Cortex of kidney (tissue), 1 donor: ENCODE measurements at places on chromosomes 1 and 21.
A peak's percentile ranks its signal among the peaks of the same experiment; 100 is the strongest.

GRCh38 chr1:21899987-21900386 is 37.1 kb downstream of the HSPG2 start:
- DNase-seq = no peak

DNA sequence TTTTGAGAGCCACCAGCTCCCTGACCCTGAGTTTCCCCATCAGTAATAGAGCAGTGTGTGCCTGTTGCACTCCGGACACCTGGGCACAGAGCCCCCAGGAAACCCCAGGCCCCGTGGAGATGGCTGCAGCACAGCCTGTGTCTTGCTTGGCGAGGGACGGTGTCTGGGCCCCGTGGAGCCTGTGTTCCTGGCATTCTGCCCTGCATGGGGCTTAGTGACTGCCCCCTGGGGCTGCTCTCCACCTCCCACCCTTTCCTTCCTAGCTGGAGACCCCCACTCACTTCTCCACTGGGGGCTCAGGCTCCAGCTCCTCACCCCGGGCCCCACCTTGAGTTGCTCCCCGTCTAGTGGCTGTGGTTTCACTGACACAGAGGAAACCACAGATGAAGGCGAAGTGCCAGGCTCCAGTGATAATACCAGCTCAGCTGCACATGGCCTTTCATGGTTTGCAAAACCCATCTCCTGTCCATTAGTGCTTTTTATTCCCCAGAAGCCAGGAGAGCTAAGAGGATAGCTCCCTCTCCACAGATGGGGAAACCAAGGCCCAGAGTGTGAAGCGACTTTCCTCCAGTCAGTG is 39.4 kb downstream of the DMRTB1 start:
- no peak for DNase-seq

GRCh38 chr1:235078480-235079381 is 49.9 kb downstream of the TOMM20 start:
- no peak for DNase-seq

DNA sequence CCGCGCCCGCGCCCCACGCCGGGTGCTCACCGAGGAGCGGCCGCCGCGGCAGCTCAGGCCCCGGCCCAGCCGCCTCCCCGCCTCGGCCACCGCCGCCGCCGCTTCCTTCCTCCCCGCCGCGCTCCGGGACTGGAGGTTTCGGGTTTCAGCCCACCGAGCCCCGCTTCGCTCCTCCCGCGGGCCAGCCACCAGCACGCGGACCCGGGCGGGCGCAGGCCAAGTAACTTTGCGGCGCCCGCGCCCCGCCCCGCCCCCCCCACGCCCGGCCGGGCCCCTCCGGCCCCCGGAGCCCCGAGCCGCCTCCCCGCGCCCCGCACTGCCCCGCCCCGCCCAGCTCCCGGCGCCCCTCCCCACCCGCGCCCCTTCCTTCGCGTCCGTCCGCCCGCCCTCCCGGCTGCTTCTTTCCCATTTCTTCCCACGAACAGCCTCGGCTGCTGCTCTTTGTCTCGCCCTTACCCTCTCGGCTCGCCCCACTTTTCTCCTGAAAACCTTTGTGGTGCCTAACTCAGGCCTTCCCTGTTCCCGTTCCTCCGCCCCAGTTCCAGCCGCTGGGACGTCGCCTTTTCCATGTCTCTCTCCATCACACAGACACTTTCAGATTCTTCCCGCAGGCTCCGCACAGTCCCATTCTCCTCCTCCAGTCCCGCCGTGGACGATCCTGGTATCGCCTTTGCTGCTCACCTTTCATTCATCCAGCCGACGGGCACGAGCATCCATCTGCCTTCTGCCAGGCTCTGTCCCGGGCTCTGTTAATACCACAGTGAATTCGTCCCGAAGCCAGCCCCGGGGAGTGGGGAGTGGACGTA is at the start of gene GPR161:
Gene GPR161 (minus strand): TSS at position 222 of the 806 bp plus-strand sequence. CDS start 32,080 bp downstream, outside the sequence.
- DNase-seq = no peak

GRCh38 chr1:117696561-117696960 is 90.7 kb downstream of the TENT5C start:
- no peak for DNase-seq

GRCh38 chr1:54273092-54273794 is 73.3 kb downstream of the MRPL37 start:
- DNase-seq = peak; percentile 34

DNA sequence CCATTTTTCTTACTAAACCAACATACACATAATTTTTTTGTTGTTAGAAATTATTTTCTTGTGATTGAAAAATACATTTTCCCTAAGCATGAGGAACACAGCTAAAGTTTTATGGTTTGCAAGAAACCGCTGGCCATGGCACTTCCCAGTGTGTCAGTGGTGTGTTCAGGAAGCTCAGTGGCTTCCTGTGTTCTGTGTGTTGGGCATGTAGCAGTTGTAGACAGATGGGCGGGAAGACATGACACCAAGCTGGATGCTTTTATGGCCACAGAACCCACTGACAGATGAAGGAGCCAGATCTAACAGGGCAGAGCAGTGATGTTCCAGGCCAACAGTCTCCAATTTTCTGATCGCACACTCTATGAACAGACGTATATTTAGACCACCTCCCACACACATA is 119.8 kb downstream of the GALNT2 start:
- no peak for DNase-seq

GRCh38 chr1:66557157-66557556 is 23.2 kb downstream of the SGIP1 start:
- DNase-seq = no peak

DNA sequence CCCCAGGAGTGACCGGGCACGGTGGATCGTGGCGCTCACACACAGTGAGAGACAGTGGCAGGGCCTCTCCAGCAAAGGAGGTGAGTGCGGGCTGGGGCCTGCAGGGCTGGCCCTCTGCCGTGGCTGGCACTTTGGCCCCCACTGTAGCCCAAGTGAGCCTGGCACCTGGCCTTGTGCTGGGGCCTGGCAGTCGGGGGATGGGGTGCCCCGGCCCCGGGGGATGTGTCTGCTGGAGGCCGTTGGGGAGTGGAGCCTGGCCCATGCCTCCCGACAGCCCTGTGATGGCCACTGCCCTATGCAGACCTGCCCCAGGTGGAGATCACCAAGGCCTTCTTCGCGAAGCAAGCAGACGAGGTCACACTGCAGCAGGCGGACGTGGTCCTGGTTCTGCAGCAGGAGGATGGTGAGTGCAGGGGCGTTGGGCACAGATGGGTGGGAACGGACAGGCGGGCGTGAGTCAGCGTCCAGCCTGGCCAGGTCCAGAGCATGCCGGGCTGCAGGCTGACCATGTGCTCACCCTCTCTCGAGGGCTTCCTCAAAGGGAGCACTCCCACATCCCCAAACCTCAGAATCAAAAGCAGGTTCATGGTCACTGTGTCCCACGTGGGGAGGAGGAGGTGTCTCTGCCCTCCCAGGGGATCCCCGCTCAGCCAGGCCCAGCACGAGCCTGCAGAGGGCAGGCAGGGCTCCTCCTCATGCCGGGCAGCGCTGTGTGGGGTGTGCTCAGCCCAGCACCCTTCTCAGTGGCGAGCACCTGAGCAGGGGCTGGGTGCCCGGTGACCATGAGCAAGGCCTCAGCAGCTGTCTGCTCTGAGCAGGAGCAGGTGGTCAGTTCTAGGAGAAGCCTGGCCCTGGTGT is 25.3 kb downstream of the ARHGEF16 start:
- DNase-seq = no peak

DNA sequence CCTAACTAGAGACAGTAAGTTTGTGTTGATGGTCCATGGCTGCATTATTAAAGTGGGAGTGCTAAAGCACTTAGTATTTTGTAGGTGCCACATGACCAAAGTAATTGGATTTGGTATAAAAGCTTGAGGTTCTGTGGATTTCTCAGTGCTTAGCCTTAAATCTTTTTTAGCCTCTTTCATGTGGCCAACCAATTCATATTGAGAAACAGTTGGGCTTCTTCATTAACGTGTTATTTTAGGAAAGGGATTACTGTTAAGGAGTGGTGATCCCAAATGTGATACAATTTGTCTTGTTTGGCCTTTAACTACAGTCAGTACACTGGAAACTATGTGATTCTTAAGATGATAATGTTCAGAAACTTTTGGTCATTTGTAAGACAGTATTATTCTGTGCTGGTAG is 25.5 kb downstream of the MAN1A2 start:
- DNase-seq = no peak

DNA sequence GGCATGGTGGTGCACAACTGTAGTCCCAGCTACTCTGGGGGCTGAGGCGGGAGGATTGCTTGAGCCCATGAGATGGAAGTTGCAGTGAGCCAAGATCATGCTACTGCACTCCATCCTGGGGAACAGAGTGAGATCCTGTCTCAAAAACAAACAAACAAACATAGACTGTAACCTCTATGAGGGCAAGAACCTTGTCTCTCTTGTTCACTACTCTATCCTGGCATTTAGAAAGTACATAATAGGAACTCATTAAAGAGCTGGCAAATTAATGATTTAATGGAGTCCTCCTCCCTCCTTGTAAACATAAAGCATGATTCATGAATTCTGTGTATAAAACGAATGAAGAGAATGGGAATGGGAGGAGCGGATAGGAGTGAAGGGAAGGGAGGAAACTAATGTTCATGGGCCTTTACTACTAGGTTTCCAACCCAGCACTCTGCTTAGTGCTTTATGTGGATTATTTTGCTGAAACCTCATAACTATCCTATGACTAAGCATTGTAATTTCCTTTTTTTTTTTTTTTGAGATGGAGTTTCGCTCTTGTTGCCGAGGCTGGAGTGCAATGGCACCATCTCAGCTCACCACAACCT is 8.6 kb downstream of the LMOD1 start:
- DNase-seq = no peak

DNA sequence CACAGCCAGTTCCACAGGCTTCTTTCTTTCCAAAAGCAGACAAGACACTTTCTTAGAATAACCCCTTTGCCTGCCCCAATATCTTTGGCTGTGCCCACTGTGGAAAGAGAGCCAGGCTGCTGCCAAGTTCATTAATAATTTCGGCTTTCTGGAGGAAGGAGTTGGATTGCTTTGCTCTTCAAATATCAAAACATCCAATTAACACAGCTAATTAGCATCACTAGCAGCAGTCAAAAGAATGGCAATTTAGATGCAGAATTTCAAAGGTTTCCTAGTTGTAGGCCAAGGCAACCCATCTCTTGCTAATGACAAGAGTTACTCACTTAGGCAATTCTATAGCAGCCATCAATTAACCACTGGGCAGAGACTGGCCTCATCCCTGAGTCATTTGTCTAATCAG is 91.0 kb upstream of the SPATA6 start:
- DNase-seq = no peak

- DNase-seq = no peak
Observed at GRCh38 chr1:219806020-219806419, 122.3 kb downstream of the SLC30A10 start.

DNA sequence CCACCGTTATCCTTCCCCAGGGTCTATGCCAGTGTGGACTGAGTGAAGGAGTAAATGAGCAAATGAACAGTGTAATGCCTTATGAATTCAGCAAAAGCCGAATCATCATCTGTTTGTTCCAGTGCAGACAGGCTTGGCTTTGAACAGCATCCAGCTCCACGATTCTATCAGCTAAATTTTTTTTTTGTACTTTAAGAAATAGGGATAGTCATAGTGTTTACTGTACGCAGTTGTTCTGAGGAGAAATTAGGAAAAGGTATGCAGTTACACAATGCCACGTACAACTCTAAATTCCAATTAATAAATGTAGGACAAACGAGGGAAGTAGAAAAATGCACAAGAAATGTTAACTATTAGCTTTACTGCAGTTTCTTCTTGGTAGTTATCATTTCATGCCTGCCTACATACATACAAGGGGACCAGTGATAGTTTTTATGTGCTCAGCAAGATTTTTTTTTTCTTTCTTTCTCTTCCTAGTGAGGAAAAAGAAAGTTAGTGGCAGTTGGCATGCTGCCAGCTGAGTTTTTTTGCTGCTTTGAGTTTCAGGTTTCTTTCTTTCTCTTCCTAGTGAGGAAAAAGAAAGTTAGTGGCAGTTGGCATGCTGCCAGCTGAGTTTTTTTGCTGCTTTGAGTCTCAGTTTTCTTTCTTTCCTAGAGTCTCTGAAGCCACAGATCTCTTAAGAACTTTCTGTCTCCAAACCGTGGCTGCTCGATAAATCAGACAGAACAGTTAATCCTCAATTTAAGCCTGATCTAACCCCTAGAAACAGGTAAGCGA is at the start of gene IFI44L:
Gene IFI44L (plus strand): TSS at position 646 of the 777 bp plus-strand sequence. CDS start 7,468 bp downstream, outside the sequence.
- DNase-seq = no peak

- no peak for DNase-seq
Observed at GRCh38 chr1:227378871-227379554, 60.7 kb upstream of the CDC42BPA start.

GRCh38 chr1:97778718-97779117 is 142.1 kb downstream of the DPYD start:
- no peak for DNase-seq

- no peak for DNase-seq
Observed at GRCh38 chr21:45864436-45864835, 117.1 kb upstream of the COL6A1 start.

DNA sequence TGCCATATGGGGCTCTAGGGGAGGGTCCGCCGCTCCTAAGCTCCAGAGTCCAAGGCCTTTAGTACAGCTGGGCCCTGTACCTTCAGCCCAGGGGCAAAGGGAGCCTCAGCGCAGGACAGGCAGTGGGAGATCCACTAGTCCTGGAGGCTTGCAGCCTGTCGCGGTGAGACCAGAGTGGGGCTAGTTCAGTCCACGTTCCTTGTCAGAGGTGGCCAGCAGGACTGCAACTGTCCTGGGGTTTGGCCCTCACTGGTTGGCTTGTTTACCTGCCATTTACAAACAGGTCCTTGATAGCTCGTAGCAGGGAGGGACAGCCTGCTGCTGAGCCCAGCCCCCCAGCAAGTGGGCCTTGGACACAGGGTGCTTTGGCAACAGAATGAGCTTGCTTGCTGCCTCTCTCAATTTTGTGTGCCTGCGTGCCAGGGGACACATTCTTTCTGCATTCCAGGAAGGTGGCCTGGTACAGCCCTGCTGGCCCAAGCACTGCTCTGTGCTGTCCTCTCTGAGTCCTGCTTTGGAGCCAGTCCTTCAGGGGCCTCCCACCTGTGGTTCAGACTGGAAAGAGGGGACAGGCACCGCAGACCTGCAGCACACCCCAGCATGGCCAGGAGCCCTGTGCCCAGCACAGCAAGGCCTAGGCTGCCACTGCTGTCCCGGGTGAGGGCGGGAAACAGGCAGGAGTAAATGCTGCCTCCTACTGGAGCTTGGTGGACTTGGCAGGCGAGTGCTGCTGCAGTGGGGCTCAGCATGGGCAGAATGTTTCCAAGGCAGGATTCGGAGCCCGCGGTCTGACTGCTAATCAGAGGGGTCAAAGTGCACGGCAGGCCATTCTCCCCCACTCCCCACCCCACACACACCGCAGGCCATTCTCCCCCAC is 15.2 kb downstream of the H6PD start:
- DNase-seq = no peak

DNA sequence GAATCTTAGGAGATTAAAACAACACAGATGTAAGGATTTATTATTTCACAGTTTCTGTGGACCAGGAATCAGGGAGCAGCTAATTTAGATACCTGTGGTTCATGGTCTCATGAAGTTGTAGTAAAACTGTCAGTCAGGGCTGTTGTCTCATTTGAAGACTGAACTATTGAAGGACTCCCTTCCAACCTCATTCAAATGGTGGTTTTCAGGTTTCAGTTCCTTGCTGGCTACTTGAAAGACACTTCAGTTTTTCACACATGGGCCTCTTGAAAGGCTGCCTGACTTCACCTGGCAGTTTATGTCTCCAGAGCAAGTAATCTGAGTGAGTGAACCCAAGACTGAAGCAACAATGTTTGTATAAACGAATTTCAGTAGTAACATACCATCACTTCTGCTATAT is 915.9 kb downstream of the PLA2G4A start:
- no peak for DNase-seq

- DNase-seq = no peak
Observed at GRCh38 chr1:2504949-2505272, 21.5 kb downstream of the PANK4 start.

- no peak for DNase-seq
Observed at GRCh38 chr1:9724706-9725476, 73.4 kb downstream of the PIK3CD start.

- no peak for DNase-seq
Observed at GRCh38 chr1:30751830-30752650, 5.5 kb downstream of the LAPTM5 start.

GRCh38 chr1:174428033-174428432 is 19.7 kb upstream of the GPR52 start:
- no peak for DNase-seq
